AML-193 (cell line): ENCODE measurements at places on chromosomes 3 and 15.

GRCh38 chr15:74330861-74331408 is 36.5 kb downstream of the CYP11A1 start:
- DNase-seq = no peak

GRCh38 chr15:50857763-50858162 is 50.7 kb upstream of the AP4E1 start:
- no peak for DNase-seq

DNA sequence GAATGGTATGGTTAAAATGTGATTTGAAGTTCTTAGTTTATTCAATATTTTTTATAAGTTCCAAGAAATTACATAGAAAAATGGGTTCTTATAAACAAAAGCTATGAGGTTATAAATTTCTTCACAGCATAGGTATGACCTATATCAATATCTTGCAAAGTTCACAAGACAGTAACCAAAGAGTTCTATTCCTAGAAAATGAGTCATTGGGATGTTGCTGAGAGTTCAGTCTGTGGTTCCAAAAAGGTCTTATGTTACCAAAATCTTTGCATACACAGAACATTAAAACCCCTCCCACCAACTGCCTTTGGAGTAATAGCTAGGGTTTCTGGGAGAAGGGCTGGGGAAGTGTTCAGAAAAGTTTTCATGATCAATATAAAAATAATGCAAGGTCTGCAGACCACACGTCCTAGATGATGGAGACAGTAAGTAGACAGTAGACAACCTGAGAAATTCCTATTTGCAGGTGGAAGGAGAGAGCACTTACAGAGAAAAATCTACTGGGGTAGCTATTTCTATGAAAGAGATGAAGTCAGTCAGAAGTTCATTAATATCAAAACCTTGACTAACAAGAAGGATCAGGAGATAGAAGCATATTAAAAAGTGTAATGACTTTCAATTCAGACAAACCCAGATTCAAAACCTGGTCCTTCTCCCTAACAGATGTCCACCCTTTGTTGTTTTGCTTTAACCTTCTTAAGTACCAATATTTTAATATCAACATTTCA is 279.3 kb downstream of the KCNH8 start:
- no peak for DNase-seq

- no peak for DNase-seq
These were observed 32.4 kb downstream of the ADAMTS17 start for GRCh38 chr15:100309109-100310040.

GRCh38 chr3:143031327-143031726 is 30.0 kb downstream of the U2SURP start:
- DNase-seq = no peak

GRCh38 chr3:146322216-146322817 is 71.4 kb upstream of the PLSCR4 start:
- no peak for DNase-seq

DNA sequence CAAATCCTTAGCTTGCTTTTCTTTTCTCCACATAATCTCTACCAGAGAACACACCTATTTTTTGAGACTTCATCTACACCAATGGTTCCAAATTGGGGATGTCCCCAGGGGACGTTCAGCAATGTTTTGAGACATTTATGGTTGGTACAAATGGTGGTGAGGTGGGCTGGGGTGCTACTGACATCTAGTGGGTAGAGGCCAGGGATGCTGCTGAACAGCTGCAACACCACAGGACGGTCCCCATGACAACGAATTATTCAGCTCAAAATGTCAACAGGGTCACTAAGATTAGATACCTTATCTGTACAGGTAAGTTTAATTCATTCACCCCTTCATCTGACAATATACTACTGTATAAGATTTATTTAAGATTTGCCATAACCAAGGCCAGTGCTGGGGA is 14.4 kb downstream of the GK5 start:
- DNase-seq = no peak

GRCh38 chr3:183774631-183775030 is 50.7 kb downstream of the MAP6D1 start:
- DNase-seq = no peak

GRCh38 chr3:192183109-192183508 is 544.2 kb downstream of the FGF12 start:
- no peak for DNase-seq

- no peak for DNase-seq
These were observed 168.7 kb downstream of the LRTM1 start for GRCh38 chr3:54759166-54759565.

DNA sequence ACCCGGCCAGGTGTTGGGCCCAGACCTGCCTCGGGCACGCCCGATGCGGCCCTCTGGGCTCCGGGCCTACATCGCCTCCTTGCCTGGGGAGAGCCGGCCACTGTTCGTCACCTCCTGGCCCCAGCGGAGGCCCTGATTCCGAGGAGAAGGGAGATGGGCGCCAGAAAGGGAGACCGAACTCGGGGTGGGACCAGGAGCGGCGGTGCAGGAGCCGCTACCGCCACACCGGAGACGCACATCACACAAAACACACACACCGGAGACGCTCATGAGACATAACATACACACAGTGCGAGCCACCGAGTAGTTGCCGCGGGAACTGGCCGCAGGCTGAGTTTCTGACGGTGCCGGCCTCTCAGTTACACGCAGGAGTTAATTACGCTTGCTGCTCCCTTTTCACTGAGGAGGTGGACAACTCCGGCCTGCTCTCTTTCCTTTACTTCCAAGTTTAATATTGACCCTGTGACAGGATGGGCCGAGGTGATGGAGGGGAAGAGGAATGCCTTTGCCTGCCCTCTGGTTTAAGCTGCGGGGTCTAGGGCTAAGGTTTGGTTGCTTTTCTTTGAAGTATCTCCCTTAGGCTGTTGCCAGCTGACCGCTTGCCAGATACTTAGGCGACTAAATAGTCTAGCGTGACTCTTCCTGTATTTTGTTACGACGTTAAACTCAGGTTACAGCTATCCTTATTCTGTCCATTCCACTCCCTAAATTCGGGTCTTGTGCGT is 570 bp downstream of the PCNP start:
- DNase-seq = peak; percentile 64

DNA sequence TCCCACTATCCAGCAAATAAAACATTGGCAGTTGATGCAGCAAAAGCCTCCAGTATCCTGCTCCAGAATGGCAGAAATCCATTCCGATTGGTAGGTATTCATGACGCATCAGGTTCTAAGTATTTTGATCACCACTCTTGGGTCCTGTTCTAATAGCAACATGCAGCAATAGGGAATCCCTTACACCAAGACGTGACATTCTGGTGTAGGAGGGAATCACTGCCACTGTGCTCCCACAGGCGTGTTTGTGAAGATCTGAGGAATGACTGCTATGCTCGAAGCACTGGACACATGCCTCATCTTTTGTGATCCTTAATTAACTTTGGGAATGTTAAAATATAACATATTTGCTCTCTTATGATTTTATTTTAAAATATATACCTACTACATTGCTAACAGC is 552.9 kb downstream of the MECOM start:
- DNase-seq = no peak

DNA sequence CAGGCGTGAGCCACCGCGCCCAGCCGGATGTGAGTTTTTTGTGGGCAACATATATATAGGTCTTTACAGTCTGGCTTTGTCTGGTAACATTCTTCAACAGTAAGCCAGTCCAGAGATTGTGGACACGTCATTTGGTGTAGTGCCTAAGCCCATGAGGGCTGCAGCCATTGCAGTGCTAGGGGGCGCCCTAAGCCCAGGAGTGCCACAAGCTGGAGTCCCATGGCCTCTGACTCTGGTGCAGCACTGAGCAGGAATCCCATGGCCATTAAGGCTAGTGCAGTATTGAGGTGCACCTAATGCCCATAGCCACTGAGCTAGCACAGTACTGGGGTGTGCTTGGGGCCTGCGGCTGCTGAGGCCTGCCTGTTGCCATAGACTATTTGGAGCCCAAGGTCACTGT is 136.4 kb upstream of the NDN start:
- DNase-seq = peak; percentile 18

DNA sequence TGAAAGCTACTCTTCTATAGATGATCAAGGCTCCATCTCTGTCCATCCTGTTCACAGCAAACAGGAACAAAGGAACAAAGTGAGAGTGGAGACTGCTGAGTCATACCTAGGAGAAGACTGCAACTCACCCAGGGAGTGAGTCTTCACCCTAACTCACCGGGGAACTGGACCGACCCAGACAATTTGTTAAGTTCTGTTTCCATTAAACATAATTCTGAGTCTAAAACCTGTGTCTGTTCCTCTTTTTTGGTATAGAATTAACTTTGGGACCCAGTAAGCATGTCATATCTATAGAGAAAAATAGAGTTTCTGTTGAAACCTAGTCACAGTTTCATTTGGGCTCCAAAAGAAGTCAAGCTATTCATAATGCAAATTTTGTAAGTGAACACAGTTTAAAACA is 21.6 kb downstream of the CCDC80 start:
- DNase-seq = no peak

- no peak for DNase-seq
These were observed 84.5 kb downstream of the MEGF11 start for GRCh38 chr15:66169023-66169422.

DNA sequence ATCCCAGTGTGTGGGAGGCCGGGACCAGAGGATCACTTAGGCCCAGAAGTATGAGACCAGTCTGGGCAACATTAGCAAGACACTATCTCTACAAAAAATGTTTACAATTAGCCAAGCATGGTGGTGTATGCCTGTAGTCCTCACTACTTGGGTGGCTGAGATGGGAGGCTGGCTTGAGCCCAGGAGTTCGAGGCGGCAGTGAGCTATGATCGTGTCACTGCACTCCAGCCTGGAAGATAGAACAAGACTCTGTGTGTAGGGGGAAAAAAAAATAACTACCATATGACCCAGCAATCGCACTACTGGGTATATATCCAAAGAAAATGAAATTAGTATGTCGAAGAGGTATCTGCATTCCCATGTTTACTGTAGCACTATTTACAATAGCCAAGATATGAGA is 22.6 kb downstream of the RYK start:
- DNase-seq = no peak

DNA sequence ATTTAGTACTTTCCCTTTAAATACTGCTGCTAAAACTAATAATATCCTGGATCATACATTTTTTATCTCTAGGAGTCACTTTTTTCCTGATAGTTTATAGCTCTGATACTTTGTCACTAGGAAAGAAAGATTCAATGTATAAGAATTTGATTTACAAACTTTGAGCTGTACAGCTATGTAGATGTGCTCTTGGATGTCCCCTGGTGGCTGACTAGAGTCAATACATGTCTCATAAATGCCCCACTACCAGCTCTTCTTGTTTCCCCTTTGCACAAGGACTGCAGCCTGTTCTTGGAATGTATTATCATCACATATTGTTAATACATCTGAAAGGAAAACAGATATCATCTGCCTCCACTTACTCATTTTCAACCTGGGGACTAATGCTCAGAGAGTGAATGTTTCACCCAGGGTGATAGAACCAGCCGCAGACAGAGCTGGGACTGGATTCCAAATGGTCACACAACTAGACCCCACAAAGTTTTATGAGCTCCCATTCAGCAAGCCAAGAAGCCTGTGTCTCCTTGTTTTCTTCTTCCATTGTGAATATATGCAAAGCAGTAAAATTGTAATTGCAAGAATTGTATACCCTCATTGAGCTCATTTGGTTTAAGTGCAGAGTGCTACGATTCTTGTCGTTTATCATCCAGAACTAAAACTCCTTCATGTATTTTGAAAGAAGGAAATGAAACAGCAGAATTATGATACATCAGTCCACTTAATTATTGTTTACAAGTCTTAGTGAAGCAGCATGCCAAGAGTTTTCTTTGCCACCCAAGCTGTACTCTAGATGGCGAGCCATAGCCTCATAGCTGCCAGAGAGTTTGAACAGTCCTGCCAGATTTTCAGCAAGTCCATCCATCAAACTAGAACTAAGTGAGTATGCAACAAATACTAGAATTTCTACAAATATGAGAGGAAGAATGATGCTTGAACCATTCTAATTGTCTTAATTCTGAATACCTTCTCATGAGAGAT is 261.6 kb upstream of the LMCD1 start:
- peak; percentile 54 for DNase-seq

DNA sequence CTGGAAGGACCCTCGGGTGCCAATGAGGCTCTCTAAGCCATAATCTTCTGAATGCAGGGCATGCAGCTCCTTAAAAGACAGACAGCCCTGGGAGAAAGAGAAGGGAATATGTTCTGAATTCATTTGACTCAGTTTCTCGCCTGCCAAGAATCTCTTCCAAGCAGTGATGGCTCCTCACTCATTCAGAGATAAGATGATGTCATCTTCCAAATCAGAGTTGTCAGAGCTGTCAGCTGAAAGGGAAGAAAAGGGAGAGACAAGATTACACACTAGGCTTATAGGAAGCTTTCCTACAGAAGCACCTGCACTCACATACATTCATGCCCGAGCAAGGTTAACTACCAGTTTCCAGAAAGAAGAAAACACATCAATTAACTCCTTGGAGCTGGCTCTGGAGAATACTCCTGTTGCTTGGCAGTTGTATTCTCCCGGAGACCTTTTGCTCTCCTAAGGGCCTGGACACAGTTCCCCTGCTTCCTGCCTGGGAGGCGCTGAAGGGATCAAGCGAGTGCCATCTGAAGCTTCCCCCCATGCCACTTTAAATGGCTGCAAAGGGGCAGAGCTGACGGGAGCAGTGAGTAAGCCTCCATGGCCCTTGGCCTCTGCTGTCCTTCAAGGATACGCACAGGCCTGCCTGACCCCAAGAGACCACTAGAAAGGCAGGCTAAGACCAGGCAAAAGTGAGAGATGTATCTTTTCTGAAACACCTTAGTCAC is 7.7 kb downstream of the RBM15B start:
- DNase-seq = no peak
